Activated effector memory CD4-positive, alpha-beta T cell treated with Interleukin-2 at 50 U/mL for 16 hours (primary cell): ENCODE measurements at places on chromosomes 12 and 14.

GRCh38 chr12:101086490-101087135 is 123.4 kb downstream of the SLC5A8 start:
- DNase-seq = no peak

GRCh38 chr12:91108196-91108755 is 3.0 kb downstream of the LUM start:
- DNase-seq = no peak

GRCh38 chr12:51992246-51992645 is 14.5 kb upstream of the TAMALIN start:
- no peak for DNase-seq

DNA sequence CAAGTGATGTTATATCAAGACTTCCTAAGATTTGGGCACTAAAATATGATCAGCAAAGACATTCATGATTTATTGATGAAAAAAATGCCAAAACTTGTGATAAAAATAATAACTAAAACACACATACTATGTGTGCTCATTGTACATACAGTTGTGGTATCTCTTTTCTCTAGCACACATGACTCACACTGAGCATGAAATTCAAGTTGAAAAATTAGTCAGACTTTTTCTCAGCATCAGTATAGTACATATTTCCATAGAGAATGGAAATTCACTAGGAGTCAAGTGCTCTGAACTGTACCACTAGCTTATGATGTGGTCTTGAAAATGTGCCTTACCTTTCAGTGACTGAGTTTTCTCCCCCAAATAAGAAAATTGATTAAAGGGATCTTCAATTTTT is 471.8 kb upstream of the FLRT2 start:
- DNase-seq = no peak

DNA sequence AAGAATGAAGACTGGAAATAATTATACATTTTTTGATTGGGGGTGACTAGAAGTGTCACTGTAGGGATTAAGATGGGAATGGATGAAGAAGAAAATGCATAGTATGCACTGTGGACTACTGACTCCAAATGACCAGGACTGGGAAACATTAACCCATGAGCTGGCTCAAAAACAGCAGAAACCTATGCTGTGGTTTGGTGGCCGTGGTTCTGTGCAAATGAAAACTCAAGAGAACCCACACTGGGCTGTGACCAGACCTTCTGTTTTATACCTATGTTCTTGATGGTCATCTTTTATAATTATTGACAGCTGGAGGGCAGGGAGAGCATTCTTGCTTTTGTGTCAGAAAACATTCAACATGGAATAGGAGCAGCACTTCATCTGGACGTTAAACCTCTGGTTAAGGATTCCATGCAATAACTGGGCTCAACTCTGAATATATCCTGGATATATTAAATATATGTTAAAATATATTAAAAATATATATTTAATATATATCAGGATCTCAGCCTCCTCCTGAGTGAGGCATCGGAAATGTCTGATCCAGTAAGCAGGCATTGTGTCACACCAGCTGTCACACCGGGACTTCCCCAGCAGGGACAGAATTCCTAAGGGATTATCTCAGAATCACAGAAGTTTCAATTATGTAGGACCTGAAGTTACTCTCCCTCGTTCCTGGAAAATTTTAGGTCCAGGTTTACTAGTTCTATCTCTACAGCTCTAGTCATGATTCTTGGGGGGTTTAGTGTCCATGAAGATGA is 48.5 kb downstream of the BBS10 start:
- DNase-seq = no peak

GRCh38 chr14:96249029-96249428 is 7.0 kb upstream of the BDKRB1 start:
- DNase-seq = no peak

DNA sequence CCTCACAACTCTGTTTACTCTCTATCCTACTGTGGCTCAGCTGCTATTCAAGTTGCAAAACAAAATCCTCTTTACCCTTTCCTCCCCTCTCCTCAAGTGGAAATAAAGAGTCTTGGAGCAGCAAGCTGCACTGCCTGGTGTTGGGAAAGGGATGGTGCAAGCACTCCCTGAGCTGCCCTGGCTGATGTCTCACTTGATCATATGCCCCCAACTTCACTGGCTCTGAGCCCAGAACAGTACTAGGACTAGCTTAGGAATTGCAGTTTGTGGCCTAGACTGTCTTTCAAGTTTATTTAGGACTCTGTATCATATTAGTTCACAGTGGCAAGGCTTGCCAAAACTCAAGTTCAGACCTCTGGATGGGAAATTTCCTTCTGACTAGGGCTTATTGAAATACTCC is 1683.8 kb upstream of the SEL1L start:
- no peak for DNase-seq

DNA sequence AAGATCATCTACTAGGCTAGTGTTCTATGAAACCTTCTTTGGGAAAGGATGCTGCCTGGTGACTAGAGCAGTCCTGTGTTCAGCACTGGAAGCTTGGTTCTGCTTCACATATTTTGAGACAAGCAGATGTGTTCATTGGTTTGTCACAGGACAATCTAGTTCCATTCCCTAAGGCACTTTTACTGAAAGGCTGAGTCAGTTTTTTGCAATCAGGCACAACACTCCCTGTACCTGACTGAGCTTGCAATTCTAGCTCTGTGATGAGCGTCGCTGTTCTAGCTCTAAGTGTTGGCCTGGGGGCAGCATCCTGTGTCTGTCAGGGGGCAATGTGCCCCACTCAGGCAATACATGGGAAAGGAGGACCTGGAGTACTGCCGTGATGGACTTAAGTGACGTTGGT is 144.4 kb downstream of the CAND1 start:
- DNase-seq = no peak

DNA sequence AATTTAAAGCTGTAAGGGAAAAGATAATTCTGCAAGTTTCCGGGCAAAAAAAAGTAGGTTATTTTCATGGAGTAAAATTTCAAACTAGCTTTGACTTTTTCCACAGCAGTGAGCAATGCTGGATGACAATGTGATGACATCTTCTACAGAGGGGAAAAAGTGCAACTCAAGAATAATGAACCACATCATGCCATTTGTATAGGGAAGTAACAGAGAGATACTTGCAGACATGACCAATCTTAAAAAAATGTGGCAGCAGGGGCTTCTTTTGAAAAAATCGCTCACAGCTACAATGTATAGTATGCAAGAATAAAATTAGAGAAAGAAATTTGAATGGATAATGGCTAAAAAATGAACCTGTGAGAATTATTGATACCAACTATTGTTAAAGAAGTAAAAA is 115.5 kb downstream of the DHRS2 start:
- DNase-seq = no peak

DNA sequence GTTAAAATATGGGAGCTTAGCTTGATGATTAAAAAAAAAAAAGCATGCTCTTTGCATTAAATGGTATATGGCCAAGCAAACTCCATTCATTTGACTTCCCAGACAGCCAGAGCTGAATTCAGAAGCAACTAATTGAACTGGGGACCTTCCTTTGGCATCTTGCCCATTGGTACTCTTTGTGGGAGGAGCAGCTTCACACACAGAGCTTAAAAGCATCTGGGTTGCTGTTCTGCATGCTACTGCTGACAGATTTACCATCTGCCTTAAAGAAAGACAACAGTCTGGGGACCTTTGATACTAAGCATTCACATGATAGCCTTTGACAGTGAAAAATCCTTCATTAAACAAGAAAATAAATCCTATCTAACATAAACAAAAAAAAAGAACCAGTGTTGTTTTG is 977.9 kb downstream of the TMTC2 start:
- no peak for DNase-seq

GRCh38 chr12:30909349-30910037 is 17.1 kb upstream of the TSPAN11 start:
- DNase-seq = no peak

DNA sequence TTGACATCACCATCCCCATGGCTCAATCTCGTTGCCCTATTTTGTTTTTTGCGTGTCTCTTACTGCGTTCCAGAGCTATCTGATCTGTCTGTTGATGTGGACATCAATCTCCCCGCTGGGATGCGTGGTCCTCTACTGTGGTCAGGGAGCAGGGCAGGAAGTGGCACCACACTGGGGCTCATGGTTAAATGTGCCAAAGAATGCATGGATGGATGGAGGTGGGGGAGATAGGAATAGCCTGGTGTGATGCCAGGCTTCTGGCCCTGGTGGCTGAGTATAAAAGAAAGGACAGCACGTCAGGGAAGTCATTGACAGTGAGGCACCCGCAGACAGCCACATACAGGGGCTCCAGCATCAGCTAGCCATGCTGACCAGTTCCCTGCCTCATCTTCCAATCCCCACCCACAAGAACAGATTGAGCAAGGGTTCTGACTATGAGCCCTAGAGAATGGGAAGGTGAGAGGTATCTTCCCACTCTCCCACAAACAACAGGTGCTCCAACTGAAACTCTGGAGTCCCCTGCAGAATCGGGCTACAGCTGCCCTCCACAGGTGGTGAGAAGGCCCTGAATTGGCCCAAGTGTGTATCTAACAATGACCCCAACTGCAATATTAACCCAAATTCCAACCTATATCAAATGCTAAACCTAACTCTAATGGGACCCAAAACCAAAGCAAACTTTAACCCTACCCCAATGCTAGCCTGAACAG is 2.7 kb upstream of the BEGAIN start:
- DNase-seq = no peak

DNA sequence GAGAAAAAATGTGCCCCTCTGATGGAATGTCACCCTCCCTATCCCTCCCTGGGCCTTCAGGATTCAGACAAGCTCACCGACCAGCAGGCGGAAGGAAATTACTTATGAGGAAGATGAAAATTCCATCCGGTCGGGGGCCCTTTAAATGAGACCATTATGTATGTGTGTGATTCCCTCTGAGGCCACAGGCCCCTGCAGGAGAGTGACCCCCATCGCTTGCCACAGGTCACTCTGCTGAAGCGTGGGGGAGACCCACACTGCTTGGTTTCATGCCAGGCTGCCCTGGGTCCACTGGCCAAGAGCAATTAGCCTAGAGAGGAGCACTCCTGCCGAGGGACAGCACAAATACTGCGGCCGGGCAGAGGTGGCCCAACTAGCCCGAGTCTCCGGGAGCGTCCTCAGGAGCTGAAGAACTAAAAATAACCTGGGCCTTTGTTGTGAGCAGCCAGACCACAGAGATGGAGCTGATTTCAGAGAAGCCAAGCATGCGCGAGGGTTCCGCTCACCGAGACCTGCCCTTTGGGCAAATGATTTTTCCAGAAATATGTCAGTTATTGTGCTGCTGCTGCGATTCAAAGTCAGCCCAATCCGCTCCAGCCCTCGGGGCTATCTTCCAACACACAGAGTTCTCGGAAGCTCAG is 276.4 kb downstream of the DPF3 start:
- DNase-seq = no peak

DNA sequence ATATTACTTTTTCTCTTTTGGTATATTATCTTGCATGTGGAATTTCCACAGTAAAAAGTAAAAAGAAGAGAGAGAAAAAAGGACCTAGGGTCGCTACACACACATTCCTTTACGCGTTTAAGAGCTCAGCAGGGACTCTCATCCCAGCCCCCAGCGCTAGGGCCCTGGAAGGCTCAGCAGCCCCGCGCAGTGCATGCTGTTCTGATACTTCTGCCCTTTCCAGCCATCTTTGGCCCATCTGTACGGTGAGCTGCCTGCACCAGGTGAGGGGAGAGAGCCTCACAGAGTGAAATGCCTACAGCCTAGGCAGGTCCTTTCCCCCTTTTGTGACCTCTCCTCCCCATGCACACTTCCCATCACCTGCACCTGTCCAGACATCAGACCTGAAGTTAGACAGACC is 1.6 kb upstream of the LTBR start:
- no peak for DNase-seq

- no peak for DNase-seq
Measured at GRCh38 chr12:100141998-100142850, 450 bp downstream of the BLTP3B start.

DNA sequence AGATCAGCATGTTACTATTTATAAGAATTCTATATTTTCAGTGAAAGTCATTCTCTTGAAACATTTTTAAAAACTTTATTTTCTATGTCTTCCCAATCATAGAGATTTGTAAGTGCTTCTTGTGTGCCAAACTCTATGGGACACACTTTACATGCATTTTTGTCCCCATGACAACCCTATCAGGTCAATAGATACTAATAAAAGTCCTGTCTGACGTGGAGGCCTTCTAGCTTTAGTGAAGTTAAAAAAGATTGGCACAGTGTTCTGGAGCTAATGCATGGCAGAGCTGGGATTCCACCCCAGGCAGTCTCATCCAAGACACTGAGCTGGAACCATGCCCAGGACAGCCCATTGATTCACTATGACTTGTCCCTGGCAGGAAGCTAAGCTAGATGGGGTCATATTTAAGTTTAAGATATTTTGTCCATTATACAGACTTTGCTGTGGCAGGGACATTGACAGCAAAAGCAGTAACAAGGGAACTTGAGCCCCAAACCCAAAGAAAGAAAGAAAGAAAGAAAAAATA is 28.1 kb downstream of the TTC6 start:
- no peak for DNase-seq
